ENCODE measurements at places on chromosomes 12 and 14. TPM values are rescaled to one million over a fixed set of nuclear protein-coding genes. Genes with fewer than 3 reads are reported as not detected.
A peak's percentile ranks its signal among the peaks of the same experiment; 100 is the strongest.

DNA sequence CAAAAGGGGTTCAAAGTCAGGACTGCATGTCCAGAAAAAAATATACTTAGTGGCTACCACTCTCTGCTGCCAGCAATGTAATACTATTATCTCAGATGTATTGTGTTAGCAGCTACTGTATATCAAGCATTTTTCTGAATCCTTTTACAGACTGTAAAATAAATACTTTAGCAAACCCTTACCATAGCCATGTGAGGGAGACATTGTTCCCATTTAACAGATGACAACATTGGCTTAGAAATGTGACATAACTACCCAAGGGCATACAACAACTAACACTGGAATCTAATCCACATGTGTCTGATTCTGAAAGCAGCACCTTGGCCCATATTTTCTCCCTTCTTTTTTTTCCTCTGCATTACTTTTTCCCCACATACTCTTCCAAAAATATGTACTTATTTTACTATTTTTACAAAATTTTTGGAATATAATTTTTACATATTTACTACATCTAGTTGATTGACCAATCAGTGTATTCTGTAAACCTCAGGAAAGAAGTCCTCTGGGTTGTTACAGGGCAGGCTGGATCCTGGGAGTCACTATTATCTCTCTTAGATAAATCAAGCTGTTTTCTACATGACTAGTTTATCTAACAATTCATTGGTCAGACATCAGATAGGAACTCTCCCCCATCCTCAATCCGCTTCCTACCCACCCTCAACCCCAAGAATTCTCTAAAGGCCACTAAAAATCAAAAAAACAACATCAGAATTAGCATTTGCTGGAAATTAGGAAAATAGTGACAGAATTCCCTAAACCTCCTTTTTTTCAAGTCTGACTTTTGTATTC is 154.1 kb downstream of the BTG1 start:
- no peak for DNase-seq

DNA sequence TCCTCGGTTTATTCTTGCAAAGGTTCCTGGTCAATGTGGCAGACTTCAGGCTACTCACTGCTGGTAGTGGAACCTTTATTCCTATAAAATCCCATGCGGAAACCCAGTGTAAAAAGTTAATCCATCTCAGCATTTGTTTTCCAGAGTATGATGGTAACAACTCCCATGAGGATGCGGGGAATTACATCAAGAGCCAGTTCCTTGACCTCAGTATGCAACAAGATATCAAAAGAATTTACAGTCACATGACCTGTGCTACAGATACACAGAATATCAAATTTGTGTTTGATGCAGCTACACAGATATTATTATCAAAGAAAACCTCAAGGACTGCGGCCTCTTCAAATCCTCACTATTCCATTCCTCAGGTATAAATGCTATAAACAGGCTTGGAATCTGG is 19.3 kb downstream of the CPM start:
- DNase-seq, result no peak

GRCh38 chr14:23632461-23633159 is 3.6 kb upstream of the DHRS2 start:
- DNase-seq, result no peak

GRCh38 chr14:53900499-53900898 is 56.1 kb downstream of the BMP4 start:
- DNase-seq, result peak; percentile 68

GRCh38 chr12:127592245-127592644 is 674.7 kb upstream of the TMEM132C start:
- DNase-seq, result no peak

GRCh38 chr14:81594012-81594411 is 60.4 kb upstream of the SEL1L start:
- DNase-seq, result no peak

- DNase-seq, result no peak
Observed at GRCh38 chr12:102964872-102965271, 7.4 kb downstream of the ASCL1 start.

DNA sequence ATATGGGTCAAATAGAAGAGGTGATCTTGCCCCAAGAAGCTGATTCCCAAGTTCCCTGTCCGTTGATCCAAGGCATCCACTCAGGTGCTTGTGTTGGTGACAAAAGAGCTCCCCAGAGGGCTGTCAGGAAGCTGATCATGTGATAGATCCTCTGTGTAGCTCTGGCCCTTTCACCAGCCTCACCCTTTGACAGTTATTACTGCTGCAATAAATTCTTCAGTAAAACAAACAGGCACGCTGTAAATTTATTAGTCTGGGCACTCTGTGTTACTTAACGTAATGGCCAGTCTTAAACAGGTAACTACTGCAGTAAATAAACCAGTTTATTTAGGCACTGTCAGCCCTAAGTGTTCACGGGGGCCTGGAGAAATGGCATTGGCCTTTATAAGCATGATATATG is 473.9 kb downstream of the BCL11B start:
- DNase-seq, result no peak

GRCh38 chr14:85175556-85175955 is 354.4 kb upstream of the FLRT2 start:
- DNase-seq, result no peak

GRCh38 chr14:23316300-23316699 is 5.0 kb upstream of the PABPN1 start:
- DNase-seq, result no peak

GRCh38 chr14:61342486-61342885 is 21.1 kb downstream of the PRKCH start:
- DNase-seq, result no peak

DNA sequence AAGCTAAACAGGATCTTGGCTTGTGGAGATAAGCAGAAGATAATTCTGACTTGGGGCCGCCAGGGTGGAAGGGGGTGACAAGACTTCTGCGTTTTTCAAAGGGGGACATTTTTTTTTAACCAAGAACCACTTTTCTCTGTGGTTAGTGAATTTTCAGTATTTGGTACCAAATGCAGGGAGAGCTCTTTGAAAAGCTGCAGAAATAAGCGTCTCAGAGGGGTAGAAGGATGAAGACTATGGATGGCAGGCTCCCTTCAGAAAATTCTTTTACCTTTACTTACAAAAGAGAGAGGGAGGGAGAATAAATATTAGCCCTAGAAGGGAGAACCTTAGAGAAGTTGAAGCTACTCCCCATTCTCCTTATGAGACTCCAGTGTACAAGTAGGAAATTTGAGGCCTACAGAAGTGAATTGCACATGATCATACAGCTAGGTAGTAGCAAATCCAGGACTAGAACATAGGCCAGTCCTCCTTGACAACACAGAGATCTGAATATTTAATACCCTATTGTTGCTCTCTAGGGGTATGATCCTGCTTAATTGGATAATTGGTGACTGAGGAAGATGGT is 840 bp downstream of the MRPL52 start:
- no peak for DNase-seq

DNA sequence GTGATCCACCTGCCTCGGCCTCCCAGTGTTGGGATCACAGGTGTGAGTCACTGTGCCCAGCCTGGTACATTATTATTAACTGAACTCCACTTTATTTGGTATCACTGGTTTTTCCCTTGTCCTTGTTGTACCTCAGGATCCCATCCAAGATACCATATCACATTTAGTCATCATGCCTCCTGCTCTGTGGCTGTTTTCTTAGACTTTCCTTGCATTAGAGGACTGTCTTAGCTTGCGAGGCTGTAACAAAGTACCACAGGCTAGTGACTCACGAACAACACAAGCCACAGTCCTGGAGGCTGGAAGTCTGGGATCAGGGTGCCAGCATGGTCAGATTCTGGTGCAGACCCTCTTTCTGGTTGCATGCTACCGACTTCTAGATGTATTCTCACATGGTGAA is 12.2 kb downstream of the KLC1 start:
- DNase-seq, result no peak

DNA sequence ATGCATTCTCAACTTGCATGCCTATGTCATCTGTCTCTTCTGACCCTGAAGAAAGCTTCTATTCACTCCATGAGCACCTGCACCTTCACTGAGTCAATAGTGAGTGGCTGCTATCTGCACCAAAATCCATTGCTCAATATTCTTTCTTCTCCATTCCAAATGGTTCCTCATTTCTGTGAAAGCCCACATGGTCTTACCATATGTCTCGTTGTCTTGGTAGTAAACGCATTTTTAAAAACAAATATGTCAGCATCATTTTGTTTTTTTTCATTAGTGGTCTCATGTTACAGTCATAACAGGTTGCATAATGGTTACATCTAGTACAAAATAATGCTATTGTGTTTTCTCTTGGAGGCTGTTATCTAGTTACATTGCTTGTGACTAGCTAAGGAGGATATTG is 106.9 kb upstream of the CPM start:
- no peak for DNase-seq

DNA sequence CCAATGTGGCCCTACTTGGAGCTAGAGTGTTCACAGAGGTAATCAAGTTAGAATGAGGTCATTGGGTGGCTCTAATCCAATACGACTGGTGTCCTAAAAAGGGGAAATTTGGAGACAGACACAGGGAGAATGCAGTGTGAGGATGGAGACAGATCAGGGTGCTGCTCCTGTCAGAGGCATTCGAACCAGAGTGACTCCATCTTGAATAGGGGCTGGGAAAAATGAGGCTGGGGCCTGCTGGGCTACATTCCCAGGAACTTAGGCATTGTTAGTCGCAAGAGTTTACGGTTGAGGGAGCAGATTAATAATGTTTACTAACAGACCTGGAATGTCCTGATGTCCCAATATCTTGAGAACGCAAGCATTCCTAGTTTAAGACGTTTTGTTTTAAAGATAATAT is 20.2 kb downstream of the TNFAIP2 start:
- no peak for DNase-seq

DNA sequence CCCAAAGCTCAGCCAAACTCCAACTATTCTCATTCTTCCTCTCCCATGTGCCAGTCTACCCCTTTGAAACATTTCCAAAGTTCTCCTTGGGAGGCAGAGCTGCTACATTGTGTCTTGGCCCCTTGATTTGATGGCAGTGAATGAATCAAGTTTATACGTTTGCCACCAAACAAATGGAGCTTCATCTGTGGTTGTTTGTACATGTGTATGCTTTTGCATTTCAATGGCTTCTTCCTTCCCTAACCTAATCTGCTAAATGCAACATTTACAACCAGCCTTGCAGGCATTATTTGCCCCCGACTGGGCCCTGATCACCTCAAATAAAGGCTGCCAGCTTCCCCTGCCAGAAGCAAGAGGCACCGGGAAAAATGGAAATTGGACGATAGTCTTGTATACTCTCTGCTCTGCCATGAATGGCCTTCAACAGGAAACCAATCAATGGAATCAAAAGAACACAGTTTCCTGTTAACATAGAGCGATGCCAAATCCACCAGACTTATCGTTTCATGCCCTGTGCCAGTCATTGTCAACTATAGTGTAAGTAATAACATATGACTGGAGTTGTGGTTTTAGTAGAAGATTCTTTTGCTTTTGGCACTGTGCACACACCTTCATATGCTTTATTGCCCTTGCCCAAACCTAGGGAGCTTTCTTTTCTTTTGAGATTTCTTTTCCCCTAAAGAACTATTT is 97.8 kb downstream of the TMEM30B start:
- DNase-seq, result no peak

DNA sequence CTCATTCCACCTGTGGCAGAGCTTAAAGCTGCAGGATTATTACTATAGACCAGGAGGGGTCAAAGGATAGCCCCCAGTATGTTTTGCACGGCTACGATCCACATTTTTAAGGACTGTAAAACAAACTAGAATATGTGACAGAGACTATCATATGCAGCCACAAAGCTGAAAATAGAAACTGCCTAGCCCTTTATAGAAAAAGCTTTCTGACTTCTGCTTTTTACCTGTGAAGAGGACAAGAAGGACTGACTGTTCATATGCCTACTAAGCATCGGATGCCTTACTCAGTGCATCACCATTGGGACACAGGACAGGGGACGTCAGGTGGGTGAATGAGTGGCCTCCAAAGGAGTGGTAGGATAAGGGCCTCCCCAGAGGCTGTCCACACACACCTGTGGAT is 29.8 kb downstream of the SPTB start:
- no peak for DNase-seq

DNA sequence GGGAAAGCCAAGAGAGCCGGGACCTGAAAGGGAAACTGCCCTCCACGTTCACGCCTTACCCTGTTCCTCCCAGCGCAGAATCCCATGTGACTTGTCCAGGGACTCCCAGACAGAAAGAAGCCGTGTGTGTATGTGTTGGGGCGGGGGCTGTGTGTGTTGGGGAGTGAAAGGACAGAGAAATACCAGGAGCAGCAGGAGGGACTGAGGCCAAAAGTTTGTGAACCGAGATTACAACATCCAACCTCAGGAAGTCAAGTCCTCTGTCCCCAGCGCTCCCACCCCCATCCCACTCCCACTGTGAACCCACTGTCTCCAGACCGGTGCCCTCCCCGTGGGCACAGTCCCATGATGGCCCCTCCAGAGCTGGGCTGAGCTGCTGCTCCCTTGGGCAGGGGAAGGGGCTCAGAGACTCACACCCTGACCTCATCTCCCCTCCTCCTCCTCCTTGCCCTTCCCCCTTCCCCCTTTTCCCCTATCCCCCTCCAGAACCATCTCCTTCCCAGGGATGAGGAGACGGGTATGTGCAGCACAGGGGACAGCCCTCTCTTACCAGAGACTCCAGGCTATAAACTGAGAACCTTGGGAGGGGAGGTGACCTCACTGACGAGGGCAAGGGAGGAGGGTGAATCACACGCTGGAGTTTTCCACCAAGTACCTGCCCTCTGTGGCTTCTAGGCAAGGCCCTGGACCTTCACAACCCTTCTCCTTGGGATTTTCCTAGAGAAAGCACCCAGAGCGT is at the start of gene SLC6A12:
TSS of gene SLC6A12 (minus strand) at position 155 of the 739 bp plus-strand sequence. CDS start 4,171 bp downstream, outside the sequence.
- DNase-seq, result no peak

DNA sequence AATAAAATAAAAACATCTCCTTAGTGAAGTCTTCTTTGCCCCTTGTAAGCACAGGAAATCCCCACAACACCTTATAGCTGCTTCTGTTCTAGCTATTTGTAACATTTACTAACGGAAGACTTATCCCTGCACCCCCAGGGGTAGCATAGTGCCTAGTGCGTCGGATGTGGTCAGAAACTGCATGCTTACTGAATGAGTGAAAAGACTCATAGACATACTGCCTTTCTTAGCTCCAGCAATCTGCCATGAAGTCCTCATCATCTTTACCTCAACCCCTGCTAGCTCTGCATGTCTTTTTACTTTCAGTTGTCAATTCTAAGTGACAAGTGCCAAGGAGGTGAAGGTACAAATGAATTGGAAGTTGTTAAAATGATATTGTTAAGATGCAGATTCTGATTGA is 12.9 kb downstream of the RIOX1 start:
- DNase-seq, result no peak

The TRHDE gene
- total RNA-seq, result 4.3 TPM

The FGF23 gene
- not detected for total RNA-seq

The SLC5A8 gene
- 5.5 TPM for total RNA-seq

The CISTR gene
- not detected for total RNA-seq

The HOXC6 gene
- total RNA-seq, result 0.93 TPM

The RAD9B gene
- 1.3 TPM for total RNA-seq

The OR2AP1 gene
- not detected for total RNA-seq

The GRIP1 gene
- 1.9 TPM for total RNA-seq

The HOXC9 gene
- 0.32 TPM for total RNA-seq

The ANKRD9 gene
- 19.5 TPM for total RNA-seq

The GUCY2C gene
- total RNA-seq, result not detected

The A2M gene
- 2,660 TPM for total RNA-seq

The FAM234B gene
- total RNA-seq, result 11.0 TPM

Measured in left lung (tissue), 14 donors.